ENCODE measurements at places on chromosomes 1 and 21.

DNA sequence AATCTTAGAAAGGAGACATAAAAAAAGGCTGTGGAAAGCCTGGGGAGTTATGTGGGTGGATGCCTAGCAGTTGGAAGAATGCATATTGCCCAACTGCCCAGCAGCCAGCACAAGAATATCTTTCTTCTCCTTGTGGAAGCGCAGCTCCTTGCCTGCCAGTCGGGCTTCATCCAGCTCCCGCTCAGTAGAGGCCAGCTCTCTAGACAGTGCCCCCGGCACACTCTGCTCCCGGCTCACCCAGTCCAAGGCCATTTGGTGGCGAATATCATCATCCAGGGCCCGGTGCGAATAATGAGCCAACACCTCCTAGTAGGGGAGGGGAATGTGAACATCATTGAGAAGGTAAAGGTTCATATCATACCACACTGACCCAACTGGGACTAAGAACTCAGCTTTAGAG, 9.0 kb upstream of the RBM8A start:
- no peak for DNase-seq

GRCh38 chr1:72003092-72003491, 279.2 kb downstream of the NEGR1 start:
- DNase-seq: no peak

GRCh38 chr1:64980745-64981600, 14.6 kb upstream of the JAK1 start:
- peak; percentile 61 for DNase-seq

- no peak for DNase-seq
Observed at GRCh38 chr1:210684466-210685294, 356.0 kb downstream of the HHAT start.

- DNase-seq: no peak
Observed at GRCh38 chr1:156021093-156021428, 310 bp upstream of the SSR2 start.

- no peak for DNase-seq
Observed at GRCh38 chr1:37722181-37723071, 30.1 kb downstream of the CDCA8 start.

DNA sequence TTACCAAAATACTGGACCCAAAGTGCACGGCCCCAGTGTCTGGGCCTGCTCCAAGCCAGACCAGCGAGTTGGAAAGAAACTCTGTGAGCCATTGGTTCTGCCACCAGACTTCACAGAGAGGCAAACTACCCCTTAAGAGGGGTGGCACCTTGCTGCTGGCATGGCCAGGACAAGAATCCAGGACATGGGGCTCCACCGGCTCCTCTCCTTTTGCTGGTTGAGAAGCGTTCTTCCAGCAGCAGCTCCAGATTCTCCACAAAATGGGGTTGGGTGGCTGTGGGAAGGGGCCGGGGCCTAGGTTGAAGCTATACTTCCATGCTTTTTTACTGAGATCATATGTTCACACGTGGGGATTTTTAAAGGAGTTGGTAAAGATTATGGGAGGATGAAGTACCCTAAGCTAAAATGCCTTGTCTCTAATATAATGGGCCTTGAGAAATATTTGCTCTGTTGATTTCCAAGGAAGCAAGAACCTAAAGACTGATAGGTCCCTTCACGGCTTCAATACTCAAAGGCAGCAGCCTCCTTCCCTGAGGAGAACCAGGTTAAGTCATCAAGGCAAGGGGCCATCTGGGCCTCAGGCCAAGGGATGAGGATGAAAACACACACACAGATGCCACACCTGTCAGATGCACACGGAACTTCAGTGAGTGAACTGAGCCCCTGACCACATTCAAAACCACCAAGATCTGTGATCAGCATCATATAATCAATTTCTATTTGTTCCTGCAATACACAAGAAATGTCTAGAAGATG, 3.1 kb downstream of the C1orf198 start:
- DNase-seq: no peak

DNA sequence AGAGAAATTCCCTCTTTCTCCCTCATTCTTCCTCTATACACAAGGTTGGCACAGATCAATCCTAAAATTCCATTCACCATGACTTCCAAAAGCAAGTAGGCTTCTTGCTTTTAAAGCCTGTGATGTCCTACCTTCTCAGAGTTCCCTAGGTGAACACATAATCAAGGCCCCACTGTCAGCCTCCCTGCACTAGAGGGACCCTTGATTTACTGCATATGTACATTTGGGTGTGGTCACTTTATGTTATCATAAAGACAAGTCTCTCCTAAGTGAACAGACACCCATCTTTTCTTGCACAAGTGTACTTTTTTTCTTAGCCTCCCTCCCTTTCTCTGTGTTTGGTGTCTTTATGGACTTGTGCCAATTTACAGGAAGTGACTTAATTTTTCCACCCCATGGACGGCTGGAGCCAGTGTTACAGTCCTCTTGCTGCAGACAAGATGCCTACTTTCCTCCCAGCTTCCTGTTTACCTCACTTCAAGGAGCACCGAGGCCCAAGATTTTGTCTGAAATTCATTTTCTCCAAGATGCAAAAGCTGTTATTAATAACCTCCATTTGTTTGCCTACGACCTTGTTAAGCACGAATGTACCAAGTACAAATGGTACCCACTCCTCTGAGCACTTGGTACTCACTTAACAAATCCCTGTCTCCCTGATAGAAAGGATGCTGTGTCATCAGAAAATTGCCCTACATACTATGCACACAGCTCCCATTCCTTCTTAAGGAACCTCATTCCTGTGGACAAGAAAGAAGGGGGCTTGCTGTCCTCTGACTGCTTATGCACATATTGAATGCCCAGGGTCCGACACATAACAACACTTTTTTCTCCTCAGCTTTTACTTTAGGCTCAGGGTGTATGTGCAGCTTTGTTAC, 82.8 kb upstream of the SLC44A3 start:
- DNase-seq: peak; percentile 58

DNA sequence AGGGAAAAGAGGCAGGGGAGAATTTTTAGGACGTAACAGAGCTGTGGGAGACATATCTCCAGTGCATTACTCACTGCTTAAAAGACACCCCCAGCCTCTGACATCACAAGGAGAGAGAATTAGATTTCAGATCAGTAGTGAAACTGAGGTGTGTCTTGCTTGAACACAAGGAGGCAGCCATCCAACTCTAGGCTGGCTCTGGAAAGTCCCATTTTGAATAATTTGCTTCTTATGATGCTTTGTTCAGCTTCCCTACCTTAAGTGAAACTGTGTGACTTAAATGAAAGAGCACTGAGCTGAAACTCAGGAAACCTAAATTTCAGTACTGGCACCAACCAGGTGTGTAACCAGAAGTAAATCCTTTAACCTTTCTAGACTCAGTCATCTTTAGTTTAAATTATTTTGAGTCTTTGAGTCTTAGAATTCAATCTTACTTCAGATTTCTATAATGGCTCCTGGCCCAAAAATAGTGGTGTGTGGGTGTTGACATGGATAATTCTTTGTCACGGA, 251.6 kb upstream of the SGIP1 start:
- peak; percentile 76 for DNase-seq

GRCh38 chr1:209168204-209168603, 415.3 kb upstream of the CAMK1G start:
- peak; percentile 19 for DNase-seq

GRCh38 chr1:34262023-34262853, 85.5 kb downstream of the C1orf94 start:
- no peak for DNase-seq

DNA sequence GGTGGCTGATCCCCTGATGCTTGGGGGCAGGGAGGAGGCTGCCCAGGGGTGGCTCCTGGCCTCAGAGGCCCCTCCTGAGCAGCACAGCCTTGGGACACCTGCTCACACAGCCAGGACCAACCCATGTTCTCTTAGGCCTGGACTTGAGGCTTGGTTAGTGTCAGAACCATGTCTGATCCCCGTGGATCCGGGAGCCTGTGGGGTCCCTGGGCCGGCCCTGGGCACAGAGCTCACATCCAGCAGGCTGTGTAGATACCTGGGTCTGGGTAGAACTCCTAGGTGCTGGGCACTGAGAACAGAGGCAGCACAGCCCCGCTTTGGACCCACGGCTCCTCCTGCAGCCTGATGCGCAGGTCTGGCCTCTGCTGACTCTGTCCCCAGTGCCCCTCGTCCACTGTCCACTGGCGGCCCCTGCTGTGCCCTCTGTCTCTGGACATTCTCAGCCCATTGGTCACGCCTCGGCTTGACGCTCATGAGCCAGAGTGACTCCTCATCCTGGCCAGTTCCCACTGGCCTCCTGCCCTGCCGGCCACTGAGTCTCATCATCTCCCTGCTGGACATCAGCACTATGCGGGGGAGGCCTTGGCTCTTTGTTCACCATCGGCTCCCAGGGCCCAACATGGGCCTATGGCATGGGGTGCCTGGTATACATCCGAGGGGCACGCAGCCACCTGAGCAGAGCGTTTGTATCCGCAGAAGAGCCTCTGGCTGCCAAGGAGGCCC, 70.2 kb downstream of the TRIM11 start:
- DNase-seq: peak; percentile 43

- DNase-seq: no peak
Observed at GRCh38 chr1:6987940-6988339, 202.7 kb downstream of the CAMTA1 start.

DNA sequence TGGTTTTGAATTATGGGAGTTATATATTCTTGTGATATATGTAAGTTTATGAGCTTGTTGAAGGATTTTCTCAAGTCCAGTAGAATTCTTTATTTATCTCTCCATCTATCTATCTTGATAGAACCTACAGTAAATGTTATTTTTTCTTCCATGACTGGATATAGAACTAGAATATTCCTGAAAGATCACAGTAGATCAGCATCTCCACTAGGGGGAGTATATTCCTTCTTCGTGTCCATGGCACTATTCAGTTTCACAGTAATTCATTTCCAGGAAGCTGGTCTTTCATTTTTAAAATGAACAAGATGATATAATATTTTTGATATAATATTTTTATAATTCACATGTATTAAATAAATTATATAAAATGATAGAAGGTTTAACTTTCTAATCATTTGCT, 18.8 kb downstream of the TMPRSS15 start:
- DNase-seq: peak; percentile 11

DNA sequence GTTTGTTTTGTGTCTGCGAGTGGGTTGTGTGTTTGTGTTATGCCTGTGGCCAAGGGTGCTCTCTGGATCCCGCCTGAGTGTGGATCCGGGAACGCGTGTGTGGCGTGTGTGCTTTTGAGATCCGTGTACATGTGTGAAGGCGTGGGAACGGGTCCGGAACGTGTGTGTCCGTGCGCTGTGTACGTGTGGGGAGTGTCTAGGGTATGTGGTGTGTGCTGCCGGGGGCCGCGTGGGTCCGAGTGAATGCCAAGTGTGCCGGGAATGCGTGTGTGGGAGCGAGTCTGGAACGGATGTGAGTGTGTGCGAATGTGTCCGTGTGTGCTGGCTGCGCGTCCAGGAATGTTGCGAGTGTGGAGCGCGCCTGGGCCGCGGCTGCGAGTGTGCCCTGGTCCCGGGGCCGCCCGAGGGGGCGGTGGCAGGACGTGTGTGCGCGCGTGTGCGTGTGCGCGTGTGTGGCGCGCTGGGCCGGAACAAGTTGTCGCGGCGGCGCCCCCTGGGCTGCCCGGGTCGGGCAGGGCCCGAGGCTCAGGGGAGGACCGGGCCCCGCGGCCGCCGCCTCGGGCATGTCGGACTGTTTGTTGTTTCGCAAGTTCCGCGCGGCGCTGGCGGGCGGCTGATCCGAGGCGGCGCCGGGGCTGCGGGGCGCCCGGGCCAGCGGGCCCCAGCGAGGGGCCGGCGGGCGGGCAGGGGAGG, 953 bp downstream of the PTPRU start:
- DNase-seq: peak; percentile 46
